ENCODE measurements at places on chromosomes 1 and 21. TPM values are rescaled to one million over a fixed set of nuclear protein-coding genes. Genes with fewer than 3 reads are reported as not detected.

The WRAP73 gene
- total RNA-seq, result 28.4 TPM

The TP73 gene
- total RNA-seq, result 4.7 TPM

The ADORA1 gene
- 1.3 TPM for total RNA-seq

- H3K36me3 ChIP-seq, result no peaks in the 10 kb centered on the region
- no peak overlapping the region for H3K27ac ChIP-seq
- no peaks in the 10 kb centered on the region for H3K4me1 ChIP-seq
- DNase-seq, result no peak
- H3K27me3 ChIP-seq, result no peaks in the 10 kb centered on the region
Observed at GRCh38 chr1:98490099-98490498, 171.4 kb upstream of the SNX7 start.

- DNase-seq, result no peak
- no peak overlapping the region for H3K27ac ChIP-seq
- H3K4me1 ChIP-seq, result no peaks in the 10 kb centered on the region
- H3K4me3 ChIP-seq, result no peak overlapping the region
- peaks cover 7% of the 10 kb centered on the region for H3K36me3 ChIP-seq
Observed at GRCh38 chr1:227560393-227561173, 2.8 kb upstream of the ZNF678 start.

The TTLL10 gene
- 0.79 TPM for total RNA-seq

The SLC6A9 gene
- total RNA-seq, result 30.1 TPM

DNA sequence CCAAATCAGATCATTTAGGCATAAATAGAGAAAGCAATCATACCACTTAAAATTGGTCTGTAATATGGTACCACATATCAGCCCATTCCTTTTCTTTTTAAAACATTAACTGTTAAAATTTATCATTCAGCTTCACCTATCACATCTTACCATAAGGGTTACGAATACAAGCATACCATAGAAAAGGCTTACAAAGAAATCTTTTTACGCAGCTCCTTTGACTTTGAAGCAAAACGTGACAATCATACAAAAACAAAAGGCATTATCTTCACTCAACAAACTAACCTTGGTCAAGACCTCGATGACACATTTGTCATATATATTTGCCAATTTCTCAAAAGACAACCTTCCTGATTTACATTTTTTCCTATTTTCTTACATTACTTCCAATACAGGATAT lies 169.0 kb downstream of the SMYD3 start:
- H3K27ac ChIP-seq, result no peak overlapping the region
- no peaks in the 10 kb centered on the region for H3K27me3 ChIP-seq
- no peaks in the 10 kb centered on the region for H3K4me1 ChIP-seq
- H3K36me3 ChIP-seq, result no peaks in the 10 kb centered on the region
- no peak for DNase-seq

DNA sequence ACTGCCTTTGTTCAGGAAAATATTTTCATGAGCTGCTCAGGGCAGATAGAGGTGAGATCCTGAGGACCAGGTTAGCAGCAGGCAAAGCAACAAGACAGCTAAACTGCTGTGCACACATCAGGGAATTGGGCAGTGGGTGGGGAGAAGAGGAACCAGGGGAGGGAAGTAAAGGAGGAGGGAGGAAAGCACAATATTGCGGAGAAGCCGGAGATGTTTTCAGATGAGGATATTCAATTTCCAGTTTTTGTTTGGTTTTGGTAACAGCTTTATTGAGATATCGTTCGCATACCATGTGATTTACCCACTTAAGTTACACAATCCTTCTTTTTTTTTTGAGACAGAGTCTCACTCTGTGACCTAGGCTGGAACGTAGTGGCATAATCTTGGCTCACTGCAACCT lies 34.5 kb downstream of the EPHA10 start:
- no peak overlapping the region for H3K27ac ChIP-seq
- DNase-seq, result no peak
- no peaks in the 10 kb centered on the region for H3K36me3 ChIP-seq
- H3K4me3 ChIP-seq, result no peak overlapping the region
- H3K27me3 ChIP-seq, result no peaks in the 10 kb centered on the region
- no peaks in the 10 kb centered on the region for H3K4me1 ChIP-seq

DNA sequence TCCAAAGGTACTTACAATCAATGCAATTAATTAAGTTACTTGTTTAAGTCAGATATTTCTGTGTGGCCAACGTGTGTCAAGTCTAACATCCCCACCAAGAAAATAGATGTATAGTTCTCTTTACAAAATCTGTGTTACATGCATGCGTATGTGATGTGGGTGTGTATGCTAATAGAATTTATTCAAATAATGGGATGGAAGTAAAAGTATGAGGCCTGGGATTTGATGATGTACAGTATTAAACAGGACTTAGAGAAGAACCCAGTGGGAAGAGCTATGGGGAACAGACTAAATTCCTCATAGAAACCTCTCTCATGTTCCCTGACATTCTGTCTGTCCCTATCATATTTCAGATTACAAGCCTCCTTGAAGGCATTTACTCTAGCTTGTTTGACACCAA lies 72.5 kb downstream of the IFI44 start:
- no peaks in the 10 kb centered on the region for H3K36me3 ChIP-seq
- no peaks in the 10 kb centered on the region for H3K4me1 ChIP-seq
- no peak overlapping the region for H3K27ac ChIP-seq
- no peak for DNase-seq
- no peaks in the 10 kb centered on the region for H3K27me3 ChIP-seq
- no peak overlapping the region for H3K4me3 ChIP-seq

GRCh38 chr1:30372792-30373433 lies 350.5 kb downstream of the MATN1 start:
- no peak overlapping the region for H3K27ac ChIP-seq
- H3K36me3 ChIP-seq, result no peaks in the 10 kb centered on the region

The TTC39A gene
- 7.7 TPM for total RNA-seq

The NEK2 gene
- total RNA-seq, result 17.6 TPM

DNA sequence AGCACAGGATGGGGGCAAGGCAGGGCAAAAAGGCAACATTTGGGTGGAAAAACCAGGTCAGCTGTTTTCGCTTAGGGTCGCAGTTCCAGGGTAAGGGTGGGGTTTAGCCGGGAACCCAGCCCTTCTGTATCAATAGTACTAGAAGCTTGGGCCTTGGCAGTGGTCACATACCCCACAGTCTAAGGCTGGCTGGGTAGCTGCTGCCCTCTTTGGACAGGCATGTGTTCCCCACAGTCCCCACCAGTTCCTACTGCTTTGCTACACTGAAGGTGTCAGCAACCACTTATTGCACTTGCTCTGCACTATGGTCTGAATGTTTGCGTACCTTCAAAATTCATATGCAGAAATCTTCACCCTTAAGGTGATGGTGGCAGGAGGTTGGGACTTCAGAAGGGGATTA lies 349.8 kb downstream of the LTN1 start:
- no peaks in the 10 kb centered on the region for H3K27me3 ChIP-seq
- H3K4me1 ChIP-seq, result no peaks in the 10 kb centered on the region
- no peak for DNase-seq
- H3K36me3 ChIP-seq, result no peaks in the 10 kb centered on the region
- H3K4me3 ChIP-seq, result no peak overlapping the region
- no peak overlapping the region for H3K27ac ChIP-seq

DNA sequence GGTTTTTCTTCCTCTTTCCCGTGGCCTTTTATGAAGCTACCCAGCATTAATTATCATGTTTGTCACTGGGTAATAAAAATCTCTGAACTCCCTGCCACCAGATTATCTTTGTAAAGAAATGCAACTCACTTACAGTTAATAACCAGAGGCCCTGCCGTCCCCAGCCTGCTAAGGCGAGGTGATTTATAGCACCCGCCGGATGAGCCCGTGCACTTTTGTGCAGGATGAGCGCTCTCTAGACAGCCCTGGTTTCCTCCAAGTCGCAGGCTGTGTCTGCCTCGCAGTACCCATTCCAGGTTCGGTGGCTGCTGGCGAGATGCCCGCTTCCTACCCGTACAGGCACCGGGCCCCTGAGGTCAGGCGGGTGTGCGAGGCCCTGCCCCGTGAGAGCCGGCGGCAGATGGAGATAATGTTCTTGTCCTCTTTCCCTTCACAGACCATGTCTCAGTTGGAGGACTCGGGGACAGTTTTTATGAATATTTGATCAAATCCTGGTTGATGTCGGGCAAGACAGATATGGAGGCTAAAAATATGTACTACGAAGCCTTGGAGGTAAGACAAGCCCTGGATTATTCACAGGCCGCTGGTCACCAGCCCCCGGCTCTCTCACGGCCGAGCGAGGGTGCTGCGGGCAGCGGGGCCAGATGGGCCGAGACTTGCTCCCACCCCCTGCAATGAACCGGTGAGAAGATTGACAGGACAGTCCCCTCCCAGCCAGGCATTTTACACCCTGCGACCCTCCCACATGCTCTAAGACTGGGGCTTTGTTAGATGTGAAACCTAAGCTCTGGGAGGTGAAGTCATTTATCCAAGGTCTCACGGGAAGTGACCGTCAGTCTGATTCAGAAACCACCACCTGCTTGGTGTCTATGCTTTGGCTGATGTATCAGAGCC lies 28.5 kb upstream of the SELENON start:
- H3K4me1 ChIP-seq, result no peaks in the 10 kb centered on the region
- H3K4me3 ChIP-seq, result no peak overlapping the region
- peak; percentile 54 for DNase-seq

DNA sequence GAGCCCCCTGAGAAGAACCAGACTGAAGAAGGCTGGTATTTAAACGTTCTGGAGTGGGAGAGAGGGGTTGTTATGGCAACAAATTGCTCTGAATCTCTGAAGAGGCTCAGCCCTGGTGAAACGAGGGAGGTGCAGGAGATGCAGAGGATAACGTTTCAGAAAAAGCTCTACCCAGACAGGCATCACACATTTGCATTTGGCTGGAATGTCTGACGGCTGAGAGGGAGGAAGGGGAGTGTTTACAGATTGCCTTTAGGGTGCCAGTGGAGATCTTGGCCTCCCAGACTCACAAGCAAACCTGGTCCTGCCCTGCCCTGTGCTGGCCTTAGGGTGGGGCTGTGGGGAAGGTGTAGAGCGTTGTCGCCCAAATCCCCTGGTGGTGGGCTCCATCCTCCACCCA lies 169.0 kb upstream of the AJAP1 start:
- H3K27ac ChIP-seq, result no peak overlapping the region
- H3K4me1 ChIP-seq, result no peaks in the 10 kb centered on the region
- H3K4me3 ChIP-seq, result no peak overlapping the region
- peak; percentile 42 for DNase-seq
- no peaks in the 10 kb centered on the region for H3K27me3 ChIP-seq
- no peaks in the 10 kb centered on the region for H3K36me3 ChIP-seq
